ENCODE measurements at places on chromosomes 11 and 22.
A peak's percentile ranks its signal among the peaks of the same experiment; 100 is the strongest.

- DNase-seq, result no peak
Measured at GRCh38 chr11:88320149-88320559, 17.4 kb downstream of the CTSC start.

- DNase-seq, result no peak
Measured at GRCh38 chr11:103024086-103024485, 67.9 kb downstream of the DCUN1D5 start.

- no peak for DNase-seq
Measured at GRCh38 chr11:102306817-102307726, 10.2 kb upstream of the BIRC3 start.

GRCh38 chr11:15993345-15993744 is 363.0 kb downstream of the SOX6 start:
- DNase-seq, result no peak

DNA sequence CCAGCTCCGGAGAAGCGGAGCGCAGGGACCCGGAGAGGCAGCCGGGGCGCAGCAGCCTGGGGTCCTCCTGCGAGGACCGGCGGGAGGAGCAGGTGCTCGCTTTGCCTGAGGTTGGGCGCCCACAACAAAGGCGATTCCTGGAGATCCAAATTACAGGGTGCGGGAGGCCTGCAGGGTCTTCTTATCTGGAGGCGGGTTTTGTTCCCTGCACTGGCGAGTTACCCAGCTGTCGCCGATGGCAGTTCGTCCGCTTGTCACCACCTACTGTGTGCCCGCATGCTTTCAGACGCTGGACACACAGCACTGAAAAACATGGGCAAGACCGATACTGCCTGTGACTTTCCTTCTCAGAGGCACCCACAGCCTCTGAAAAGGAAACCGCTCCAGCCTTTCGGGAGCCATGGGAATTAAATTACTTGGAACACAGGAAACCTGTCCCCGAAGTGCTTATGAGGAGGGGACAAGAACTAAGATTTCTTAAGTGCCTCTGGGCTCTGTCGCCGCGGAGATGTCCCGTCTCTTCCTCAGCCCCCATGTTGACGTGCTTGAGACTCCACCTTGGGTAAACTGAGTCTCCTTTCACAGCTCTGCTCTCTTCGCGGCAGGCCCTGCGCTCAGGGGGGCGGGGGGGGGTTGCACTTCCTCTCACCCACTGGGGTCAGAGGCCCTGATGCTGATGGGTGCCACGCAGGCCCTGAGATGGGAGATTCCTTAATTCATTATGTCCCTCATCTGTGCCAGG is 1.3 kb upstream of the ZFTA start:
- DNase-seq, result peak; percentile 44

DNA sequence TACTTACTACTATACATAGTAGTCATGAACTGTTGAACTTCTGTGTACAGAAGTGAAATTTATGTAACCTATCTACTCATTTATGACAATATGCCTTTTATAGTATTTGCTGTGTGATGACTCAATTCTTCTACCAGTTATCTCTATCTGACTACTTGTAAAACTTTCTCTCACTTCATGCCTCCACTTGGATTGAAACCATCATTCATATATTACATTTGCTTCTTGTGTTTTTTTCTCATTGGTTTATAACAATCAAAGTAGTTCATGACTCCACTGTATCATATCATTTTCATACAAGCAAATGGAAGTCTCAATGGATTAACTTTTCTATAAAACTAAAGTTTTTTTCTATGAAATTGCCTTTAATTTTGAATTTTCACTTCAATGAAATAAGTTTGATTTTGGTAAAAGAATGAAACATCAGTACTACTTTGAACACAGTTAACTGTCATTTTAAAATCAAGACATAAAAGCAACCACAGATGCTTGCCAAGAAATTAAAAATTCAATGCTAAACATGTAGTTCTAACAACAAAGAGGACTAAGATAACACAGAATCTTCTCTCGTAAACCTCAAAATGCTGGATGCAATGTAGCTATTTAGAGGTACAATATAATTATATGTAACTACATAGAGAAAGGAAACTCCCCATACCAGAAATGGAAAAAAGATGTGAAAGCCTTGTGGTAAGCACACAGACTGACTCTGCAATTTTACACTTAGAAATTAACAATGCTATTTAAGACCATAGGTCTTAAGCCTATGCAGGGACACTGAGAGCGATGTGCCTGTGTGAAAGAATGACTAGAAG is 27.6 kb upstream of the EXPH5 start:
- DNase-seq, result no peak

DNA sequence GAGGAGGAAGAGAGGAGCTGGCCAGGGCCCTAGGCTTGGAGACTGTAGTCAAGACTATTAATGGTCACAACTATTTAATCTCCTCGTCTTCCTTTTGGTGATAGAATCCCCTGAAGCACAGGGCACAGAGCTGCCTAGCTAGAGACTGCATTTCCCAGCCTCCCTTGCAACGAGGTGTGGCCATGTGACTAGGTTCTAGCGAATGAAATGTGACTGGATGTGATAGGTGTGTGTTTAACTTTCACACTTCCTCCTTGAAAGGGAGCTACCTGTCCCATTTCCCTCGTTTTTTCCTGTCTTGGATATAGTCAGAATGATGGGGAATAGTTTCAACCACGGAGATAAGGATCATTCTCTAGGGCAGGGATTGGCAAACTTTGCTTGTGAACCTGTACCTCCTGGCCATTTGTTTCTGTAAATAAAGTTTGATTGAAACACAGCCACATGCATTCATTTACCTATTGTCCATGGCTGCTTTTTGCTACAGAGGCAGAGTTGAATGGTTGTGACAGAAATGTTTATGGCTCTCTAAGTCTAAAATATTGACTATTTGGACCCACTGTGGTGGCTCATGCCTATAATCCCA is 313.5 kb downstream of the MIAT start:
- no peak for DNase-seq

- DNase-seq, result no peak
Measured at GRCh38 chr11:48248902-48249301, 4.0 kb downstream of the OR4X2 start.

DNA sequence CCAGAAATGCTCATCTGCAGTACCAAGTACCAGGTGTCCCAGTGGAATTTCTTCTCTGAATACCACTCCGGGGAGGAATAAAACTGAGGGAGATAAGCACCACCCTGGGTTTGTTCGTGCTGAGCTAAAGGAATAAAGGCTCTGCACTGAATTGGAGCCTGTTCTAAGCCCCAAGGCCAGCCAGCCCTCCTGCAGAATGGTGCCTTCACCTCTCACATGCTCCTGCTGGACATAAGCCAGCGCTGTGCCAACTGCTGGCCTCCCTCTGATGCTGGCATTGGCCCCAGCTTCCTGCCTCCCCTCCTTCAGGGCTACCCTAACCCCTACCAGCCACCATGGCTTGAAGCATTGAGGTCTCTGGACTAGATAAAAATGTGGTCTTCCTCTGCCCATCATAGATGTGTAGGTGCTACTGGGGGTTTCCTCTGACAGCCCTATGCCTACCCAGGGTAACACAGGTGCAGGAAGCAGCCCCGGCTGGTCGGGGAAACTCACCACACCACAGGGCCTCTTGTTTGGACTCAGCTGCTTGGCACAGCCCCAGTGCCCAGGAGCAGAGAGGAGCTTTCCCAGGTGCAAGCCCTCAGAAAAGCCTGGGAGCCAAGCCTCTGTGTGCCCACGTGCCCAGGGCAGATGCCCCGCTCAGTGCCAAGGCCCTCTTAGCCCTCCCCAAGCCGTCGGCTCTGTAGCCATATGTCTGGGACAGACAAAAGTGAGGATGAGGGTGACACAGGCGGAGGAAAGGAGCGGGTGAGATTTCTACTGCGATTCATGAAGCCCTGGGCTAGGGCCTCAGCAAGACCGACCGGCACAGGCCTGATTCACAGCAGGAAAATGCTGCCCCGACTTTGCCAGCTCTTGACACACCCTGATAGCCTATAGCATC is 34.1 kb upstream of the JAM3 start:
- DNase-seq, result peak; percentile 92

DNA sequence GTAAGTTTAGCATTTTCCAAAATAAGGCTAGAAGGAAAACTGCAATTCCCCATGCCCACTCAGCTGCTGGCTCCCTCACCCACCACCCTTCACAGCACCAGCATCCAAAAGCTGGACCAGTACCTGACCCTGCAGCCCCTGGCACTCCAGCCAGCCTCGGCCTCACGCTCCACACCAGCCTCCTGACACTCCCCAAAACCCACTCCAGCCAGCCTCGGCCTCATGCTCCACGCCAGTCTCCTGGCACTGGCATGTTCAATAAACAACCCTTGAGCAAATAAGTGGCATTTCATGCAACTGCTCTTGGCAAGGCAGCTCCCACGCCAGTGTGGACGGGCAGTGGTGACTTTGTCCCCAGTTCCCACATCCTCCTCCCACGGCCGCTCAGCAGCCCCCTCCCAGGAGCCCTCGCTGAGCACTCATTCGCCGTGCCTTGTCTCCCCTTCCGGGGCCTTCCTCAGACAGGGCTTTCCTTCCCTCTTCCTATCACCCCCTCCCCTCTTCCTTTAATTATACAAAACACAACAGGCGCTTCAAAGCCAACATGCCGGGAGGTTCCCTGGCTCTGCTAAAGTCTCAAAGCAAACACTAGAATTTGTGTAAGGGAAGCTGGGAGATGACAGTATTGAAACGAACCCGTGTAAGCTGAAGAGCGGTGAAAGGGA is 6.8 kb downstream of the TOLLIP start:
- DNase-seq, result no peak
